GOT3 (cell line): ENCODE measurements at places on chromosomes 11 and 22.
A peak's percentile ranks its signal among the peaks of the same experiment; 100 is the strongest.

DNA sequence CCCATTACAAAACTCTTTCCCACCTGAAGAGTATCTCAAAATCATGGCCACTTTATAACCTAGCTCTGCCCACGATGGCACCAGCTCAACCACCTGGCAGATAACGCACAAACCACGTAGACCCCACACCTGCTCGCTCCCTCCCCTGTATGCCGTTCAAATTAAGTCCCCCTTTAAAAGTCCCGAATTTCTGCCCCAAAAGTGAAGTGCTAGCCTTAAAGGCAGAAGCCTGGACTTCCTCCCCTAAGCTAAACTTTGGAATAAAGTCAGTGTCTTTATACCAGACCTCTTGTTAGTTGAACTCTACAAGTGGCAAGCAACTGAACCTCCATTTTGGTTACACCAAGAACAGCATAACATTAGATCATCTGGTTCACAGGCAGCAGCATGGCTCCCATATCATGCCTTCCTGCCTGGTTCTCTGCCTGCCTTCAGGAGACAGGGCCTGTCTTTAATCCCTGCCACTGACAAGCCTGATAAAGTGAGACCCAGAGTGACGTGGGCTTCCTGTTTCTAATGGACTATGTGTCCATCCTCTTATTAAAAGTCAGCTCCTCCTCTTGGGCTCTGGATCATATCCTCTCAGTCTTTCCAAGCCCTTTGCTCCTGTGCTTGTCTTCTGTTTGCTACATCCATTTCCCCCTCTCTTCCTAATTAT lies 32.6 kb upstream of the NNMT start:
- DNase-seq, result no peak

GRCh38 chr11:14713496-14714244 lies 70.1 kb downstream of the PDE3B start:
- no peak for DNase-seq

DNA sequence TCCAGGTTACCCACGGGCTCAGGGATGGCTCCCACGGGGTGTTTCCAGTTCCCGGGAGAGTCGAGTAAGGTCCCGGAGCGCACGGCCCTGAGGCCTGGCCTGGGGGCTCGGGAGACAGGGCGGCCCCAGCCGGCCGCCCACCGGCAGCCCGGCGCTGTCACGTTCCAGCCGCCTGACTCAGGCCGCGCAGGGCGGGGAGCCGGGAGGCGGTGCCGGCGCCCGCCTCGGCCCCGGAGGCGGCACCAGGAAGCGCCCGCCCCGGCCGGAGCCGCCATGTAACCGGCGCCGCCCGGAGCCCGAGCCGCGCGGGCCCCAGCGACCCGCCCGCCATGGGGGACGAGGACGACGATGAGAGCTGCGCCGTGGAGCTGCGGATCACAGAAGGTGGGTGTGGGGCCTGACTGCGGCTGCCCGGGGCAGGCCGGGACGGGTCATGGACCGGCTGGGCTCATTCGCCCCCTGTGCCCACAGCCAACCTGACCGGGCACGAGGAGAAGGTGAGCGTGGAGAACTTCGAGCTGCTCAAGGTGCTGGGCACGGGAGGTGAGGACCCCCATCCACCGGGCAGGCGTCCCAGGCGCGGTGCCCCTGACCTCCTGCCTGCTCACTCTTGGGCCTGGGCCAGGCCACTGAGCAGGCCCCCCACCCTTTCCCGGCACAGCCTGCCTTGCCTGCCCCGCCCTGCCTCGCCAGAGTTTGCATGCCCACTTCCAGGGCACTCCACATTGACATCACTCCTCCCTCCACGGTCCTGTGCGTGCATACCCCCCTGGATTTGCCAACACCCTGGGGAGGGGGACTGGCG lies at the start of gene RPS6KA4:
TSS of gene RPS6KA4 (plus strand) at position 256 of the 805 bp plus-strand sequence. CDS start at position 330, 74 bp downstream.
- no peak for DNase-seq

GRCh38 chr11:28323621-28324020 lies 215.4 kb downstream of the METTL15 start:
- no peak for DNase-seq

DNA sequence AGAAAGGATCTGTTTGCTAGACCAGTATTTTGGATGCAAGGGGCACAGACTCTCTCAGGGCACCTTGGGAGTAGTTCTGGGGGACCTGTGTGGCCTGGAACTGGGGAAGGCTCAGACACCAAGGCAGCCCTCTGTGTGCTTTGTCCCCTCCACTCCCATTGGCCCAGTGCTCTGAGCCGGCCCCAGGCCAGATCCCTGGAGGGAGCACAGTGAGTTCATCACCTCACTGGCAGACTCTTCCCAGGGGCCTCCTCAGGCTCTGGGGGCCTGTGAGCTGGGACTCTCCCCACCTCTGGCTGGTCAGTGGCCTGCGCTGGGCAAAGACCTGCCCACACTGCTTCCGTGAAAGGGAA lies 51.7 kb downstream of the CHRDL2 start:
- no peak for DNase-seq

DNA sequence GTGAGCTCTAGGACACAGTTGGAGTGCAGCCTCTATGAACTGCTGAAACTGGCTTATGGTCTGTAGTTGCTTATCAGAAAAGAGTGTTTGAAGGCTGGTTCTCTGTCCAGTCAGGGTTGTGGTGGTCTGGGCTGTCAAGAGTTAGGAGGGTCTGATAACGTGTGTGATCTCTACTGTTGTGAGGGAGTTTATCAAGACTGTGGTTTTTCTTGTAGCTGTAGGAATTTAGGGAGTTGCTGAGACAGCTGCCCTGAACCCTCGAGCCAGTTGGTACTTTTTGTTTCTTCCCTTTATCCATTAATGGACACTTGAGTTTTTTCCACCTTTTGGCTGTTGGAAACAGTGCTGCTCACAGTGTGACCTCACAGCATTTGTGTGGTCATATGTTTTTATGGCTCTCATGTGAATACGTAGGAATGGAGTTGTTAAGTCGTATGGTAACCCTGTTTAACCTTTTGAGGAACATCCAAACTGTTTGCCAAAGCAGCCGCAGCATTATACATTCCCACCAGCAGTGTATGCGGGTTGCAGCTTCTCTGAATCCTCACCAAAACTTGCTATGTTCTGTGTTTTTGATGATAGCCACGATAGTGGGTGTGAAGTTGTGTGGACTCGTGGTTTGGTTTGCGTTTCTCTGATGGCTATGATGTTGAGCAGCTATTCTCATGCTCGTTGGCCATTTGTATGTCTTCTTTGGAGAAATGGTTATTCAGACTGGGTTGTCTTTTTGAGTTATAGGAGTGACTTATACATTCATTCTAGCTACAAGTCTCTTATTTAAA lies 20.9 kb upstream of the DGCR8 start:
- no peak for DNase-seq

DNA sequence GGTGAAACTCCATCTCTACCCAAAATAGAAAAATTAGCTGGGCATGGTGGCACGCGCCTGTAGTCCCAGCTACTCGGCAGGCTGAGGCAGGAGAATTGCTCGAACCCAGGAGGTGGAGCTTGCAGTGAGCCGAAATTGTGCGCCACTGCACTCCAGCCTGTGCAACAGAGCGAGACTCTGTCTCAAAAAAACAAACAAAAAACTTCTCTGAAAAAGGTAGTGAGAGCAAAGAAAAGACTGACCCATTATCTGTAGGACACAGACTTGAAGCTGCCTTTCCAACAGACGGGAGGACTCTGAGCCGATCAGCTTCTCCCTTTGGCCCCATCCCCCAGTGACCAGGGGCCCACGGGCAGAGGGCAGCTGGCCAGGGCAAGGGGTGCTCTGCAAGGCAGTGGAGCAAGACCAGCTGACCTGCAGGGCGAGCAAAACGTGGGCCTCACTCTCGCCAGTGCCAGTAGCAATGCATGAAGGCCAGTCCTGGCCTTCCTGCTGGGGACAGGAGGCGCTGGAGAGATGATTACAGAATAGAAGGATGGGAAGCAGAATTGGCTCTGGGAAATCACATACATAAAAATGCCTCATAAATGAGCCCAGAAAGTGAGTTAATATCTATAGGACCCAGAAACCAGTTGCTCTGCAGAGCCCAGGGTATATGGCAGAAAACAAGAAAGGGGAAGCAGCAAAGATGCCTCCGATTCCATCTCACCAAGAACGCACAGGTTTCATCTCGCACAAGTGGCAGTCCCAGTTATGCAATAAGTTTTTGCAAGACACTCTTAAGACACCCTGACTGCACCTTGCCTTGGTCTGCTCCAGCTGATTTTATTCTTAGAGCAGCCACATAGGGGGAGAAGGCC lies 2.8 kb downstream of the EHD1 start:
- no peak for DNase-seq

DNA sequence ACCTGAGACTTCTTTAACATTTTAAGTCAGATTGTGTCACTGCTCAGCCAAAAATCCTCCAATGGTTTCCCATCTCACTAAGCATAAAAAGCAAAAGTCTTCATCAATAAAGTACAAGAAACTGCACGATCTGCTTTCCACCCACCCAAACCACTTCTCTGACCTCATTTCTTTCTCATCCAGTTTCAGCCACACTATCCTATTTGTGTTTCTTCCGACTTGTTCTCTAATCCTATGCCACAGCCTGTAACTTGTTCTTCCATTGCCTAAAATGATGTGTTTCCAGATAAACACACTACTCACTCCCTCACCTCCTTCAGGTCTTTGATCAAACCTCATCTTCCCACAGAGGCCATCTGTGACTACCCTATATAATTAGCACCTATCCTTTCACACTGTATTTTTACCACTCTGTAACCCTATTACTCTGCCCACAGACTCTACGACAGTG lies 28.4 kb downstream of the ARHGAP32 start:
- DNase-seq, result no peak

DNA sequence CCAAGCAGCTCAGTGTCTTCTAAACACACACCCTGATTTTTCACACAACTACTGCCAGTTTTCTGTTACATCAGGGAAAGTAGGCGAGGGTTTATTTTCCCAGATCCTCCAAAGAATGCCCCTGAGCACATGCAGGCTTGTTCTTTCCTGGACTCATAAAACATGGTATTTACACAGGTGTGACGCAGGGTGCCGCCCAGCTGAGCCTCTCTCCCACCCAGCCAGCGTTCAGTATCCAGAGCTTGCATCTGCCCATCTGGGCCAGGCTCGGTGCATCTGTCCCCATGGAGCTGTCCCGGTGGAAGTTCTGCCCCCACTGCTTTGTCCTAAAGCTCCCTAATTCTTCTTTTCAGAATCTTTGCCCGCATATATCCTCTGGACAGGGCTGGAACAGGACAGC lies 44.8 kb upstream of the ISX start:
- no peak for DNase-seq

DNA sequence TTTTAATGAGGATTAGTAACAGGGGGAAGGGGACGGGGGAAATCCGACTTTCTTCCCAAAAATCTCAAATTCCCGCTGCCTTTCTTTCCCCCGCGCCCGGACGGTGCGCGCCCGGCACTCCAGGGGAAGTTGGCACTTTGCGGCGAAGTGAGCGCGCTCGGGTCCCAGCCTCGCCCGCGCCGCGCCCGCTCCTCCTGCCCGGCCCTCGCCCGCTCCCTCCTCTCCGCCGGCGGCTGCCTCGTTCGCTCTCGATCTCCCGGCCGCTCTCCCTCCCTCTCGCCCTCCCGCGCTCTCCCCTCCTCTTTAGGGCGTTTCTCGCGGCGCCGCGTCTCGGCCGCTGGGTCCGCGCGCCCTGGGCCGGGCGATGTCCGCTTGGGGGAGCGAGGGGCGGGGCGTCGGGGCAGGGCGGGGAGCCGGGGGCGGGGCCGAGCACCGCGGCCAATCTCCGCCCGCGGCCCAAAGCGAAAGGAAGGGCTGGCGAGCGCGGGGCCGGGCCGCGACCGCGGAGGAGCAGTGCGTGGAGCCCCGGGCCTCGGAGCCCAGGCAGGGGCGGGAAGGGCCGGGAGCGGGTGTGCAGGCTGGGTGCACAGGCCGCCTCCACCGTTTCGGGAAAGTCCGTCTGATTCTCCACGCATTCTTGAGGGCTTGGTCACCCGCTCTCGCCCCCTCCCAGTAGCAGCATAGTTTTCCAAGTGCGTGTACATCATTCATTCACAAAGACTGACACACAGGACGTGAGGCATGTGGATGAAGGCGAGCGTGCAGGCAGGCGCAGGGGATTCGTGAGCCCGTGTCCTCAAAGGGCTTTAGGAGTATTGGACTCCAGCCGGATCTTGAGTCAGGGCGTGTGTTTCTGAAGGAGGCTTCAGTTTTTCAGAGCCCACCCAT lies 65.1 kb downstream of the ETS1 start:
- DNase-seq, result peak; percentile 79

GRCh38 chr22:47057916-47058585 lies 295.6 kb downstream of the TBC1D22A start:
- DNase-seq, result no peak

DNA sequence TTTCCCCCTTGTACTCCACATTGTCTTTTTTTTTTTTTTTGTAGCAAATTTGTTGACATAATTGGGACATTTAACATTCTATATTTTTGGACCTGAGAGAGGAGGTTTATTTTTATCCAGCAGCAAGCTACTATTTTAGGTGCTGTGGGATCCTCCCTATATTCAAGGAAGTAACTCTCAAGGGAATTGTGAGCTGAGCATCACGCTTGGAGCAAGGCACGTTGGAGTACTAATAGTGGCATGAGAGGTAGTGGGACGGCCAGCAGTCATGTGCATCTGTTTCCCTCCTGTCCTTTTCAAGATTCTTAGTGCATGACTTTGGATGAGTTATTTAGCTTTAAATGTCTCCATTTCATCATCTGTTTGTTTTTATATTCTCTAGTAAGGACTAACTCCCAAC lies 52.3 kb downstream of the EXT2 start:
- DNase-seq, result no peak

DNA sequence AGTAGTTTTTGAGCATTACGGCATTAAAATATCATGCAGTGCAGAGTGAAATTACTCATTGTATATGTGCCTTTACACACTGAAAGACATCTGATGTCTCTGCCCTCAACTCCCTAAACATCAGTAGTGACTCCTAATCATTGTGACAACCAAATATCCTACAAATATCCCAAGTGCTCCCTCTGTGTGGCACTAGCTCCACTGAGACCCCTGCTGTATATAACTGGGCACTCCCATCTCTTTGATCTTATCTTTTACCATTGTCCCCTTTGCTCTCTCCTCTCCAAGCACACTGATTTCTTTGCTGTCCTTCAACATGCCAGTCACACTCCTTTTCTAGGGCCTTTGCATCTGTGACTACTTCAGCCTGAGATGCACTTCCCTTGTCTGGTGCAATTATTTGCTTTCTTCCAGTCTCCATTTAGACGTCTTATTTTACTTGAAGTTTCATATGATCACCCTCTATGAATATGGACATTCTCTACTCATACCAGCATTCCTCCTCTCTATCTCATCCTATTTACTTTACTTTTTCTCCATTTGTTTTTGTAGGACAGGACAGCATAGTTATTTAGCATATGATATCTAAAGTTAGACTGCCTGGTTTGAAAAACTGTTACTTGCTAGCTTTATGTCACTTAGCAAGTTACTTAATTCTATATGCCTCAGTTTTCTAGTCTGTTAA lies 2.4 kb downstream of the SLC5A12 start:
- no peak for DNase-seq

DNA sequence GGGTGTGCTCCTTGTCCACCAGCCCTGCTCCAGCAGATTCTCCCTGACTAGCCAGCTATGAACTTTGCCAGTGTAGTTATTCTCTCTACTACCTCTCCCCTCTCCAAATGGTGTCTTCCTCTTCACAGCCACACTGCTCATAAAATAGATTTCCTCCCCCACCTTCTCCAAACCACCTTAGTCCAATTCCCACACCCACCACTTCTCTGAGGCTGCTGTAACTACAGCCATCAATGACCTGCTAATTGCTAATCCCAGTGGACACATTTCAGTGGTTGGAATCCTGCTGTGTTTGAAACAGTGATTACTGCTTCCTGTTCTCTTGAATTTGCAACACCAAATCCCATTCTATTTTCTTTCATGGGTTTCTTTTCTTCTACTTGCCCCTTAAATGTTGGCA lies 23.4 kb downstream of the SYT9 start:
- DNase-seq, result no peak
